Lower lobe of right lung (tissue), 2 donors: ENCODE measurements at places on chromosomes 12 and 14.

GRCh38 chr12:94909663-94910062 is 93.8 kb downstream of the NDUFA12 start:
- no peak for DNase-seq

GRCh38 chr12:121578230-121579189 is 2.3 kb downstream of the KDM2B start:
- peak; percentile 53 for DNase-seq

GRCh38 chr14:74105381-74105780 is 20.6 kb downstream of the LIN52 start:
- DNase-seq, result no peak

GRCh38 chr12:6345319-6346091 is 3.6 kb upstream of the TNFRSF1A start:
- no peak for DNase-seq

GRCh38 chr14:71731096-71731495 is 201.1 kb upstream of the RGS6 start:
- DNase-seq, result no peak

DNA sequence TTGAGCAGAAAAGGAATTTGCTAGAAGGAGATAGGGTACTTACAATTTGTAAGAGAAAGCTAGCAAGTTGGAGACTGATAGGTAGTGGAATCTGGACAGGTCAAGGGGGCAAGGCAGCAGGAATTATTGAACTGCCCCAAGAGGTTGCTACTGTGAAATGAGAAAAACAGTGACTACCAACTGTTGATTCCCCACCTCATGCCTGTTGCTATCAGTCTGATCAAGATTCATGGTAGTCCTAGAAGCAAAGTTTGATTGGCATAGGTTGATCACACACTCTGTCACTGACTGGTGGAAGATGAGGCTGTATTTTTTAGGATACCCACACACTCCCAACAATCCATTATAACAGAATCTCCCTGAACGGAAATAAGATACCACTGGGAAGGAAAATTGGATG is 89.4 kb upstream of the IGF1 start:
- no peak for DNase-seq

GRCh38 chr14:90572441-90573150 is 175.8 kb downstream of the CALM1 start:
- DNase-seq, result no peak

GRCh38 chr12:91384366-91384765 is 201.7 kb upstream of the DCN start:
- no peak for DNase-seq

GRCh38 chr12:28443337-28443736 is 253.1 kb downstream of the CCDC91 start:
- no peak for DNase-seq

- DNase-seq, result no peak
Measured at GRCh38 chr14:30275604-30276003, 283.4 kb upstream of the G2E3 start.

DNA sequence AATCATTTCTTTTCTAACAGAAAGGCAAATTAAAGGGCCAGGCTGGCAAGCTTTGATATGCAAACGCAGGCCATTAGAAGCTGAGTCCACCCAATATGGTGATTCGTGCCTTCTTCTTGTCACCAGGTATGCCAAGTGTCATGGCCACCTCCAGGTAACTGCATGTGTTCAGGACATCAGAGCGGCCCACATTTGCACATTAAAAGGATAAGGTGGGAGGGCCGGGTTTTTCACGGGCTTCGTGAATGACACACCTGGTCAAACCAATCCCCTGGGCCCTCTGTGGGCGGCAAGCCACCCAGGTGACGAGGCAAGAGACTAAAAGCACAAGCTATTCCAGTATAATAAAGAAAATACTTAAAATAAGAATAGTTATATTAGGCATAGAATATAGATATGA is 75.9 kb upstream of the TSPAN11 start:
- DNase-seq, result no peak

DNA sequence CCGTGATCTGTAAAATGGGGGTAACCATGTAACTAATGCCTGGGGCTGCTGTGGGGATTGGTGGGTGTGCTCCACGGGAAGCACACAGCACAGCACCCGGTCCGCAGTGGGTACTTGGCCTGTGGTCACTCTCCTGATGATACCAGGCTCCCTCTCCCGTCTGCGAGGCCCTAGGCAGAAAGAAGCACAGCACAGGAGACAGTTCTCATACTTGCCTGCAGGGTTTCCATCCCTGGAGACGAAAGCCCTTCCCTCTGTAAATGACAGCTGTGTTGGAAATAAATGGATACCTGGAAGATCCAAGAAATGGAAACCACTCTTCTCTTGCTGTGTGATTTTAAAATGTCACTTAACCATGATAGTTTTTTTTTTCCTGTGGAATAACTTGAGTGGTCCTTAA is 7.9 kb upstream of the PRMT8 start:
- no peak for DNase-seq

DNA sequence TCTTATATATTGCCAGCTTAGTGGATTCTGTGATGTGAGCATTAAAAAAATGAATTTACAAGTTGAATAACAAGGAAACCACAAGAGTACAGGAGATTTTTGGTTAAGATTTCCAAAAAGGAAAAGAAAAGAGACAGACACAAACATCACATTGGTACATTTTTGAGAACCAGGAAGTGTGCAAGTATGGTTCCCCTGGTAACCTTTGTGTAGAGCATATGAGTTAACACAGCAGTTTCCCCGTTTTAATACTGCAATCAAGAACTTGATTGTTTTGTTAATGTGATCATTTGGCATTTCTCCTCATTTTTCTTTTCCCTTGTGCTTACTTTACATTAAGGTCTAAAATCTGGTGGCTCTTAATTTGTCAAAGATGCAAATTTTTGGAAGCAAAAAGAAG is 490.4 kb upstream of the ATP2B1 start:
- no peak for DNase-seq

DNA sequence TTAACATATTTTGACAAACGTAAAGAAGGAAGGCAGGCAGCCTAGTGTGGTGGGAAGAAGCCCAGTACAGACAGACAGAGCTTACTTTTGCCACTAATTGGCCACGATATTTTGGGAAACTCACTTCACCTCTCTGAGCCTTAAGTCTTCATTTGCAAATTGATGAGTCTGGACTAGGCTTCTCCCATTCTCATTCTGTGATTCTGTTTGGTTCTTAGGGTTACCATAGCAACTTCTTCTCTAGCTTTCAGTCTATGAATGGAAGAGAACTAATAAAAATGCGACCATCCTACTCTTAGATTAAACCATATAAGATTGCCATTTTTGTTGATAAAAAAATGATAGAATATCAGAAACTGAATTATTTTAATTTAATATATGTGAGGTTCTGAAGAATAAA is 210.5 kb downstream of the SNAPC1 start:
- no peak for DNase-seq

DNA sequence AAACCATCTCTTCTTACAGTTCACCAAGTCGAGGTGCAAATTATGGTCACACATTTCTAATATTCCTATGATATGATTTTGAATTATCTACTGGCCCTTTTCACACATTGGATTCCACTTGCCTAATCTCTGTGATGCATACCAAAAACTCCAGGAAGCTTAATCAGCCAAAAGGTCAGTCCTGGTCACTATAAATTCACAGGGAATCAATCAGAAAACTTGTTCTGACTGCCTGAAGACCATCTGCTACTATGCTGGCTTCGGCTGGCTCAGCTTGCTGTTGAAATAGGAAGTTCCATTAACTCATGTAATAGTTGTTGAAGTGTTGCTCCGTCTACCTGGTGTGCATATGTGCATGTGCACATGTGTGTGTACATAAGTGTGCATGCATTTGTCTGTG is 142.8 kb upstream of the FLRT2 start:
- DNase-seq, result no peak

GRCh38 chr14:72613231-72613974 is 280.5 kb downstream of the DPF3 start:
- DNase-seq, result no peak

DNA sequence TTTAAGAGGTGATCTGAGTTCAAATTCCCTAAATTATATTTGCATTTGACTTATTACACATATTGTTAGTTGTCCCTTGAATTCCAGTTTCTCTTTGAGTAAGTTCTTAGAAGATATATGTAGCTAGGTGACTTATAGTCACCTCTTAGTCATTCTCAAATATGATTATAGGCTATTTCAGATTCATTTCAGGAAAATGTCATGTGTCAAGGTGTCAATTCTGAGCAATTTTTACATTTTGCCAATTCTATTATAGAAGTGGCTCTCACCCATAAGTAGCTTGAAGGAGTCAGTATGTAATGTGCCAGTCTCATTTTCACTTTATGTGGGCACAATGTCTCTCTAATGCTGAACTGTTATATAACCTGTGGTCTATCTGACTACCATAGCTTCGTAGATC is 623.4 kb downstream of the DIO2 start:
- no peak for DNase-seq

GRCh38 chr14:100586403-100587085 is 673 bp downstream of the BEGAIN start:
- DNase-seq, result peak; percentile 43

DNA sequence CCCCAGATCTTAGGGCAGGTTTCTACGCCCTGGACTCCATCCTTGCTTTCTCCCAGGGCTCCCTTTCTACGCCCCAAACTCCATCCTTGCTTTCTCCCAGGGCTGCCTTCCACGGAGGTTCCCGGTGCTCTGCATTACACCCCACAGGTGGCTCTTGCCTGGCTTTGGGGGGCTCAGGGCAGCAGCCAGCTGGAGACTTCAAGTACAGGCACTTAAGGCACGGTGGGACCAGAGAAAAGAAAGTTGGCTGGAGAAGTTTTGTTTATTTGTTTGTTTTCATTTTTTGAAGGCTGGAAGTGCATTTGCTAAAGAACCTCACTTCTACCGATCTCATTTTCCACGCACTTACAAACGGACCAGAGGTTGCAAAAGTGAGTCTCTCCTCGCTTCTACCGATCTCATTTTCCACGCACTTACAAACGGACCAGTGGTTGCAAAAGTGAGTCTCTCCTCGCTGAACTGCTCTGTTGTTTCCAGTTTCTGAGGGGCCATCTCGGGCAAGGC is 103.8 kb upstream of the MED13L start:
- DNase-seq, result no peak

DNA sequence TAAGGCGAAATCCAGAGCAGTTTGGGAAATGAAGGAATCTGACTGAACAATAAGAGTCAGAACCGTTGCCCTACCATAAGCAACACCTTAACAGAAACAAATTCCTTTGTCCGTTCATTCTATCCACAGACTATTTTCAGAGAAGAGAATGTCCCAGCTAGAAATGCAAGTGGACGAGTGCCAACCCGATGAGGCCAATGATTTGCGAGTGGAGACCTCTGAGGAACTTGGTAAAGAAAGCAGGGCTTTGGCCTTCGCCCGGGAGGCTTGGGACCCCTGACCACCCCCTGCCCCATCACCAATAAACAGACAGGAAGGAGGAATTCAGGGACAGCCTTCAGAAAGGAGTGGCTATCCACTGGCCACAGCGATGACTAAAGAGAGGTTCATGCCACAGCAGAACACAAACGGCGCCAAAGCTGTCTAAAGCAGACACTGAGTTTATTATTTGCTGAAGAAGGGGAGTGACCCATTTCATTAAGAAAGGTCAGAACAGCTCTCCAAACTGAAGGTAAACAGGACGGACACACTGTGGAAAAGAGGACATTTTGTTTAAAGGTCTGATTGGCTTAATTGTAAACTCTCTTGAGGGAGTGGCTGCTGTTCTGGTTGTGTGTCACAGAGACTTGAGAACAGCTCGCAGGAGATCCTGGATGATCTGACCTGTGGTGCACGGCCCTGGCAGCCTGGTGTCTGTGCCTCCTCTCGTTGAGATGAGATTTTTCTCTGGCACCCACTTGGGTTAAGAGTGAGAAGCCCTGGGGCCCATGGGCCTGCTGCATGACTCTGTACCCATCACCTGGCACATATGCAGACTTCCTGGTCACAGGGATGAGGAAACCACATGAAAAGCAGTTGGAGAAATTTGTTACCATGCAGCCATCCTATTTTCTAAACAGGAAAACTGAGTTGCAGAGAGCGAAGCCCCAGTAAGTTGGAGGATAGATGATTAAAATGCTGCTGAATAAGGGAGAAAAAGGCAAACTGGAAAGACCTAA is 142.0 kb upstream of the PZP start:
- no peak for DNase-seq

GRCh38 chr12:93319523-93320050 is 58.1 kb upstream of the NUDT4 start:
- no peak for DNase-seq

DNA sequence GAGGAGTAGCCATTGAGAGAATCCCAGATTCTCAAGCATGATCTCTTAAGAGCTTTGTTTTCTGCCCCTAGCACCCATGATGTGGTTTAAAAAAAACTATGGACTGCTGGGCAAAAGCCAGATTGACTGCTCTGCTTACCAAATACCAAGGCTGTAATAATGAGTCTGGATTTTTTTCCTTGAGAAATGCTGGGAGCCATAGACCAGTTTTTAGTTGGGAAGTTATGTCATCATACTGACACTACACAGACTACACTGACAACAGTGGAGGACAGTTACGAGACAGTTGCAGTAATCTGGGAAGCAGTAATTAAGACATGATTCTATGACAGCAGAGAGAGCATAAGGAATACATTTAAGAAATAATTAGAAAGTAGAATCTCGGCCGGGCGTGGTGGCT is 35.8 kb downstream of the SPATA7 start:
- no peak for DNase-seq

DNA sequence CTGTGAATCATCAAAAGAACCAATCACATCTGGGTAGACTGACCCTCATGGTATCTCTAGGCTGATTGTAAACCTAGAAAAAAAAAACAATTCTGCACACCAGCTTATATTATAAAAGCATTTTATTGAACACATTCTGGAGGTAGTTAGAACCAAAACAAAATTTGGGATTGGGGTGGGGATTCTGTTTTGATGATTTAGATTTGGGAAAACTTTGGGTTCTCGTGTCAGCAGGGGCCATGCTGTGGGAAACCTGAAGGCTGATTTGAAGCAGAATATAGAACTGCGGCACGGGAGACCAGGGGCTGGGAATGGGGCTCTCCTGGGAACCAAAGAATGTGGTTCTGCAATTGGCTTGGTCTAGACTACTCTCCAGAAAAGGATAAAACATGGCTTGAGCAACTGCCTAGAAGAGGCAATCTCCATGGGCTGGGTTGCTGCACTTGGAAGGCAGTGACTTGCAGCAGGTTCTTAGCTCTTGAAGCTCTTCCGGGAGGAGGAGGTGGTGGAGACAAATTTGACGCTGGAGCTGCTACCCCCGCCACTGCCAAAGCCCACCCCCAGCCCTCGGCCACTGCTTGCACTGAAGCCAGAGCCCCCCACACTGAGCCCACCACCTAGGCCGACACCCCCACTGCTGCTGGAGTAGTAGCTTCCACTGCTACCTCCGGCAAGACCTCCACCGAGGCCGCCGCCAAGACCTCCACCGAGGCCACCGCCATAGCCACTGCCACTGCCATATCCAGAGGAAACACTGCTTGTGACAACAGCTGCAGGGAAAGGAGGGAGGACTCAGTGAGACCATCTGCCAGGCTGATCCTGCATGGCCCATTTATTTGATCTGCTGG is 5.5 kb downstream of the KRT5 start:
- DNase-seq, result no peak
